ENCODE measurements at places on chromosomes 16 and 17.
A peak's percentile ranks its signal among the peaks of the same experiment; 100 is the strongest.

GRCh38 chr16:84577034-84577803 lies 40.7 kb downstream of the COTL1 start:
- no peak overlapping the region for H3K4me3 ChIP-seq
- no peak overlapping the region for H3K27ac ChIP-seq
- DNase-seq = no peak
- no peaks in the 10 kb centered on the region for H3K4me1 ChIP-seq

DNA sequence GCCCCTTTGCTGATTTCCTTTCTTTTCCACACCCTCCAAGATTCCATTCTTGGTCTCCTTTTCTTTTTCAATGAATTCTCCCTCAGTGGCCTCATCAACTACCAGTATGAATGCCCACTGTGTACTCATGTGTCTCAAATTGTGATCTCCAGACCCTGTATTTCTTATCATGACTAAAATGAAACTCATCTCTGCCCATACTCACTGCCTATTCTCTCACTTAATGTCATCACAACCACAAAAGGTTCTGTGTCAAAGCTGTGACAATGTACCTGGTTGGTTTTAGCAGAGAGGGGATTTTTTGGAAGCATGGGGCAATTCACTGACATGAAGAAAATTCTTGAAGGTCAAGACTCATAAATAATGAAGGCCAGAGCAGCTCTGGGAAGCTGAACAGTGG lies 11.5 kb upstream of the TBX4 start:
- no peak overlapping the region for H3K4me3 ChIP-seq
- H3K4me1 ChIP-seq = no peaks in the 10 kb centered on the region
- no peaks in the 10 kb centered on the region for H3K36me3 ChIP-seq
- H3K27me3 ChIP-seq = no peaks in the 10 kb centered on the region
- no peak overlapping the region for H3K27ac ChIP-seq

GRCh38 chr17:79505199-79505598 lies 105.7 kb downstream of the RBFOX3 start:
- H3K4me3 ChIP-seq = no peak overlapping the region
- H3K27me3 ChIP-seq = peaks cover 5% of the 10 kb centered on the region
- H3K4me1 ChIP-seq = no peaks in the 10 kb centered on the region
- H3K27ac ChIP-seq = no peak overlapping the region

GRCh38 chr16:59973966-59974365 lies 1239.8 kb upstream of the GOT2 start:
- H3K4me3 ChIP-seq = no peak overlapping the region
- DNase-seq = no peak
- no peak overlapping the region for H3K27ac ChIP-seq

DNA sequence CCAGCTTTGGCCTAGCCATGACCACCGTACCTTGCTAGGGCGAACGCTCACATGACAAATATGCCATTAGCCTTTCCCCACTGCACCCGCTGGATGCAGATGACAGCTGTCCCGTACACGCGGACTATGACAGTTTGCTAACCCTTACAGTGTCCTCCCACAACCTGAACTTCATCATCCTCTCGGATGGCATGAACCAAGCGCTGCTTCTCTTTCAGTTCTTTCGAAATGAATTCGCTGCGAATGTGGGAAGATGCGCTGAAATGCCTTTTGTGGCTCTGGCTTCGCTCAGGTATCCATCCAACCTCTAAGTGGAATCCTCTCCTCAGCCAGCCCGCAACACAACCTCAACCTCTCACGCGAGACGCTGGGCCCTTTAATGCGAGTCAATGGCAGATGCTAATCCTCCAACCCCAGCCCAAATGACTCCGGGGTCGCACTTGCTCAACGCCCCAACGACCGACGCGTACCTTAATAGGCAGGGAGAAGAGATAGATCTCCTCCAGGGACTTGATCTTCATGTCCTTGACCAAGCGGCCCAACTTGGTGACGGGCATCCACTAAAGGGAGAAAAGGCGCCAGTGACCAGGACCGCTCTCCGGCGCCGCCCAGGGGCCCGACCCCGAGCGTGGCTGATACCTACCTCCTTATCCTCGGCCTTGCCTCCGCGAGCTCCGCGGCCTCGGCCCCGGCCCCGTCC lies 670 bp downstream of the RPS2 start:
- DNase-seq = no peak
- H3K36me3 ChIP-seq = peaks cover 34% of the 10 kb centered on the region
- peak overlapping the region; percentile 95 for H3K4me3 ChIP-seq
- peak overlapping the region; percentile 95 for H3K27ac ChIP-seq
- peaks cover 12% of the 10 kb centered on the region for H3K4me1 ChIP-seq
- H3K27me3 ChIP-seq = peaks cover 2% of the 10 kb centered on the region

DNA sequence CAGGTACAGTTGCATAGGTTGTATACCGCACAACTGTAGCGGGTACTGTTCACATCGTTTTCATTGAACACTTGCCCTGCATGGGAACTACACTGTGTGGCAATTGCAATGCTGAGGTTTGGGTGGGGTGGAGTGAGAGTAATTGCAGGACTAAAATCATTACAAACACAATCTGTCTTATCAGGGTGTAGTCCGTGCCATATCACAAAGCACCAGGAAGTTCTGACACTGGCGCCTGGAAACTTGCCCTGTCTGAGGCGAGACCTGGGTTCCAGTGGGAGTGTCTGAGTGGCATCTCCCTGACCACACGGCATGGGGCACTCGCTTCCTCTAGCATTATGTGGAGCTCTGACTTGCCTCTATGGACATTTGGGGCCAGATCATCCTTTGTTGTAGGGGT lies 153.4 kb downstream of the RGS9 start:
- no peak overlapping the region for H3K27ac ChIP-seq
- H3K36me3 ChIP-seq = no peaks in the 10 kb centered on the region
- no peak overlapping the region for H3K4me3 ChIP-seq
- H3K27me3 ChIP-seq = no peaks in the 10 kb centered on the region
- no peaks in the 10 kb centered on the region for H3K4me1 ChIP-seq

DNA sequence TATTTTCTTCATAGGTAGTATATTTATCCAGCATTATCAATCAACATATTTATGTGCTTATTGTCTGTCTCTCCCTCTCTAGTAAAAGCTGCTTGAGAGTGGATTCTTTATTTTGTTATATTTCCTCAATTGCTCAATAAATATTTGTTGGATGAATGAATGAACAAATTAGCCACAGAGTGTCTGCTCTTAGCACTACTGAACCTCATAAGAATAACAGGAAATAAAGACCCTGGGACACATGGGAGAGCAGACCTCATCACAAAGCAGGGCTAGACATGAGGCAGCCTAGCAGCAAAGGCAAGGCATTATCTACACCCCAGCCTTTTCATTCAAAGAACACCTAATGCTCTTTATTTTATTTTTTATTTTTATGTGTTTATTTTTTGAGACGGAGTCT lies 34.9 kb upstream of the TANC2 start:
- H3K4me3 ChIP-seq = no peak overlapping the region
- no peaks in the 10 kb centered on the region for H3K27me3 ChIP-seq
- H3K4me1 ChIP-seq = no peaks in the 10 kb centered on the region

DNA sequence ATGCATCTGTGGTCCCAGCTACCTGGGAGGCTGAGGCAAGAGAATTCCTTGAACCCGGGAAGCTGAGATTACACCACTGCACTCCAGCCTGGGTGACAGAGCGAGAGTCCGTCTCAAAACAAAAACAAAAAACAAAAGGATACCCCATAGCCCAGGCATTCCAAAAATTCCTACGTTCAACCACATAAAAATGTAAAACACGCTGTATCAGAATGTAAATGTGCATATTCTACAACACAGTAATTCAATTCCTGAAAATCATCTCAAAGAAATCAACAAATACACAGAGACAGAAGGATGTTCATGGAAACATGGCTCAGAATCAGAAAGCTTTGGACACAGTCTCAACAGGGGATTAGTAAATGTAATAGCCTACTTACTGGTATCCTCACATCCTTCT lies 33.0 kb downstream of the COG7 start:
- no peaks in the 10 kb centered on the region for H3K4me1 ChIP-seq
- no peak for DNase-seq
- no peak overlapping the region for H3K27ac ChIP-seq
- no peak overlapping the region for H3K4me3 ChIP-seq

- H3K36me3 ChIP-seq = no peaks in the 10 kb centered on the region
- peak overlapping the region; percentile 12 for H3K27ac ChIP-seq
- DNase-seq = no peak
- H3K27me3 ChIP-seq = no peaks in the 10 kb centered on the region
These were observed 8.0 kb upstream of the CCL1 start for GRCh38 chr17:34370997-34371395.

DNA sequence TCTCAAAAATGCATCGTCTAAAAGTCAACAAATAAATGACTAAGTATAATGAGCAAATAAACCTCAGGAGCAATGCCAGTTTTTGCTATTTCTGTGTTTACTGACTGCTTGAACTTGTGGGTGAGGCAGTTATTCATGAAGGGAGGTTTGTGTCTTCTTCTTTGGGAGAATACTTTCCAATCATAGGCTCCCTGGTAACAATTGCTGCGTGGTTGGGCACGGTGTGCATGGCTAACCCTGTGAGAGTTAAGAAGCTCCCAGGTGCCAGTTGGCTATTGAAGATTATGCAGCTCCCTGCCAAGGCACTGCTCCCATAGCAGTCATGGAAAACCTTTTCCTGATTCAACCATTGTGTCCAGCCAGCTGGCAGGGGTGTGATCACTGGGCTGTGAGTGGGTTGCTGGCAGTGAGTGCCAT lies 775.9 kb upstream of the GOT2 start:
- no peaks in the 10 kb centered on the region for H3K36me3 ChIP-seq
- H3K27me3 ChIP-seq = no peaks in the 10 kb centered on the region
- DNase-seq = no peak
- H3K4me3 ChIP-seq = no peak overlapping the region
- H3K27ac ChIP-seq = no peak overlapping the region

DNA sequence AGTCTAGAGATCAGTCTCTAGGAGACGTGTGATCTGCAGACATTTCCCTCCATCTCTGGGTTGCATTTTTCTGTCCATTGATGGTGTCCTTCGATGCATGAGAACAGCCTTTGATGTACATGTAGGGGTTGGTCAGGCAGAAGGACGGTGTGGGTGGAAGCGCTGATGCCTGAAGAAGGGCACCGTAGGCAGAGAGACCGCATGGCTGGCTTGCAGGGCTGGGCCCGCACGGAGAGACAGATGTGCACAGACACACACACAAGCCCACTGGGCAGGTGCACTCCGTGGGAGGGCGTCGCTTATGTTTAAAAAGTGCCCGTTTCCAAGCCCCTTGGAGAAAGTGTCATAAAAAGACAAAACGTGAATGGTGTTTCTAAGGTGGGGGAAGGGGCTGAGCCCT lies 15.7 kb upstream of the WFIKKN1 start:
- no peak overlapping the region for H3K27ac ChIP-seq
- no peak overlapping the region for H3K4me3 ChIP-seq
- no peaks in the 10 kb centered on the region for H3K27me3 ChIP-seq
- H3K36me3 ChIP-seq = peaks cover 7% of the 10 kb centered on the region

DNA sequence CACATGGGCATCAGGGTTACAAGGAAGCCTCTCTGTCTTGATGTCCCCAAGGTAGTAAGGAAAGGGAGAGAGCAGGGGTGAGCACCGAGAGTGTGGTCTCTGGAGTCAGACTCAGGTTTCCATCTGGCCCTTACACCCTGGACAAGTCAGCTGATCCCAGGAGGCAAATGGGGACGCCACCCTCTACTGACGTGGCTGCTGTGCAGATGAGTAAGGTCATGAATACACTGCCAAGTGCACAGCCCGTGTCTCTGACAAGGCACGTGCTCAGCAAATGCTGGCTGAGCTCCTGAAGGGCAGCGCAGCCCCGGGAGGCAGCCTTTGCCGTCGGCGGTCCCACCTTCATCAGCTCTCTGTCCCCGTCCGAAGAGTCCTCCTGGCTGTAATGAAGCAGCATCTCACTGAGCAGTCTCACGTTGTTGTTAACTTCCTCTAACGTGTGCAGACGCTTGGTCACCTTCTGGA lies 19.4 kb downstream of the GGA3 start:
- H3K27me3 ChIP-seq = no peaks in the 10 kb centered on the region
- no peak overlapping the region for H3K4me3 ChIP-seq
- peaks cover 43% of the 10 kb centered on the region for H3K4me1 ChIP-seq
- H3K36me3 ChIP-seq = peaks cover 95% of the 10 kb centered on the region
- DNase-seq = no peak
- no peak overlapping the region for H3K27ac ChIP-seq

DNA sequence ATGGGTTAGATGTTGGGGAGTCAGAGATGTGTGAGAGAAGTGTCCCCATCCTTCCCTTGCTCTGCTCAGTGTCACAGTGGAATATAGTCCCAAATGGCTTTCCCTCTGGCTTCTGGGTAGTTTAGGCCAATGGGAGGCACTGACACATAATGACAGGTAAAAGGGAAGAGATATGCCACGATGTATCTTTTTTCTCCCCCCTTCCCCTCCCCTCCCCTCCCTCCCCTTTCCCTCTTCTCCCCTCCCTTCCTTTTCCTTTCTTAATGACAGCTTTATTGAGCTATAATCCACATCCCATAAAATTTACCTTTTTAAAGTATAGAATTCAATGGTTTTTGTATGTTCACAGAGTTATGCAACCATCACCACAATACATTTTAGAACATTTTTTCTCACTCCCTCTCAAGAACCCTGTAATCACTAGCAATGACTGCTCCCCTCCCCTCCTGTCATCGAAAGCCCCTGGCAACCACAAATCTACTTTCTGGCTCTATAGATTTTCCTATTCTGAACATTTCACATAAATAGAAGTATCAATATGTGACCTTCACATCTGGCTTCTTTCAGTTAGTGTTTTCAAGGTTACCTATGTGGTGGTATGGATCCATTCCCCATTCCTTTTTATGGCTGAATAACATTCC lies 617 bp upstream of the CCR7 start:
- peaks cover 45% of the 10 kb centered on the region for H3K4me1 ChIP-seq
- H3K4me3 ChIP-seq = peak overlapping the region; percentile 56

DNA sequence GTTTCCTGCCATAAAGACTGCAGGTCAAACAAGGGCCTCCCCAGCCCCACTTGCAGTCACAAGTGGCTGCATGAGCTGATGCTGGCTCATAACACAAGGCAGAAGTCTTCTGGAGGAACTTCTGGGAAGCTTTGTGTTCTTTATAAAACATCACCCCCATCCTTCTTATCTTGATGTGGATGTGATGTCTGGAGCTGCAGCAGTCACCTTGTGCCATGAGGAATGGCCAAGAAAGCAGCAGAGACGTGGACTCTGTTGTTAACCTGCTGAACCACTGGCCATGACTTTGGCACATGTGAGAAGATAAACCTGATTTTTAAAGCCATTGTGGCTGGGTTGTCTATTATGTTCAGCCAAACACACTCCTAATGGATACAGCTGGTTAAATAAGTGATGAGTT lies 41.8 kb downstream of the FOXL1 start:
- no peak overlapping the region for H3K4me3 ChIP-seq
- H3K36me3 ChIP-seq = no peaks in the 10 kb centered on the region
- H3K27ac ChIP-seq = no peak overlapping the region
- DNase-seq = no peak
- H3K4me1 ChIP-seq = no peaks in the 10 kb centered on the region
- no peaks in the 10 kb centered on the region for H3K27me3 ChIP-seq
